ENCODE measurements at places on chromosomes 7 and 10. TPM values are rescaled to one million over a fixed set of nuclear protein-coding genes. Genes with fewer than 3 reads are reported as not detected.

DNA sequence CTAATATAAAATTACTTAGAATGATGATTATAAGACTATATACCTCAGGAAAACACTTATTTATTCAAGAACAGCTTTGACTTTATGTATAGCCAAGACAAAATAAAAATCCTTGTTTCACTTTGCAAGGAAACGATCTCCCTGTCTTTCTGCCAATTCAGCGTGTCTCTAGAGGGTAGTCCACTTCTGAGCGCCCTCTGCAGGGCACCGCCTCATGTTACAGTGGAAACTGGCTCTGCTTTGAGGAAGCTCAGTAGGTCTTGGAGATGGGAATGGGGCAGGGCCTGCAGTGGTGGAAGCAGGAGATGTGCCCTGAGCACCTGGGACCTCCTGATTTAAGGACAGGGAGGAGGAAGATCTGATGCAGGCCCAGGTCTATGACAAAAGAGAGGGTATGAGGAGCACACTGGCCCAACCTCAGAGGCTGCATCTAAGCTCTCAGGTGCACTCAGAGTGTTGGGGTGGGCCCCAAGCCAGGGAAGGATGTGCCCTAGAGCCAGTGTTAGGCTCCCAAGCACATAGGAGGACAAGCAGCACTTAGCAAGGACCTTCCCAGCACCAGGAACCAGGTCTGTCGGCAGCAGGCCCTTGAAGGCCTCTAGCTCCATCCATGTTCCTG, 481.0 kb downstream of the TNS3 start:
- H3K36me3 ChIP-seq, result no peaks in the 10 kb centered on the region
- H3K4me1 ChIP-seq, result no peaks in the 10 kb centered on the region
- peak; percentile 80 for DNase-seq
- no peak overlapping the region for H3K4me3 ChIP-seq
- no peak overlapping the region for H3K27ac ChIP-seq
- H3K27me3 ChIP-seq, result no peaks in the 10 kb centered on the region

GRCh38 chr10:28328346-28328745, 25.5 kb upstream of the MPP7 start:
- no peak overlapping the region for H3K4me3 ChIP-seq
- H3K36me3 ChIP-seq, result no peaks in the 10 kb centered on the region
- DNase-seq, result no peak
- no peak overlapping the region for H3K27ac ChIP-seq

DNA sequence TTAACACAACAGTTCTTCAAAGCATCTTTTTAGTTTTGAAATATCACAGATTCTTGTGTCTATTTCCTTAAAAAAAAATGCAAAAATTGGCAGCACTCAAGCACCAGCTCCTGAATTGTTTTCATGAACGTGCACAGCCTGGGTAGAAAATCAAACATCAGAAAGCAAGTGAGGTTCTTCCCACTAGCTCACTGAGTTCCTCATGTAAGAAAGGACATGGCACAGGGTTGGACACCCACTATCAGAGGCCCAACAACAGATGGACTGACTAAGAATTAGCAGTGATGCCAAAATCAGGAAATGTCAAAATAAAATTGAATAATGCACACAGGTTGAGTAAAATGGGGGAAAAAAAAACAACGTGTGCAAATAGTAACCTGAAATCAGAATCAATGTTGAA, 146.8 kb downstream of the PCLO start:
- H3K27ac ChIP-seq, result no peak overlapping the region
- no peaks in the 10 kb centered on the region for H3K27me3 ChIP-seq
- H3K4me1 ChIP-seq, result no peaks in the 10 kb centered on the region
- no peak overlapping the region for H3K4me3 ChIP-seq

DNA sequence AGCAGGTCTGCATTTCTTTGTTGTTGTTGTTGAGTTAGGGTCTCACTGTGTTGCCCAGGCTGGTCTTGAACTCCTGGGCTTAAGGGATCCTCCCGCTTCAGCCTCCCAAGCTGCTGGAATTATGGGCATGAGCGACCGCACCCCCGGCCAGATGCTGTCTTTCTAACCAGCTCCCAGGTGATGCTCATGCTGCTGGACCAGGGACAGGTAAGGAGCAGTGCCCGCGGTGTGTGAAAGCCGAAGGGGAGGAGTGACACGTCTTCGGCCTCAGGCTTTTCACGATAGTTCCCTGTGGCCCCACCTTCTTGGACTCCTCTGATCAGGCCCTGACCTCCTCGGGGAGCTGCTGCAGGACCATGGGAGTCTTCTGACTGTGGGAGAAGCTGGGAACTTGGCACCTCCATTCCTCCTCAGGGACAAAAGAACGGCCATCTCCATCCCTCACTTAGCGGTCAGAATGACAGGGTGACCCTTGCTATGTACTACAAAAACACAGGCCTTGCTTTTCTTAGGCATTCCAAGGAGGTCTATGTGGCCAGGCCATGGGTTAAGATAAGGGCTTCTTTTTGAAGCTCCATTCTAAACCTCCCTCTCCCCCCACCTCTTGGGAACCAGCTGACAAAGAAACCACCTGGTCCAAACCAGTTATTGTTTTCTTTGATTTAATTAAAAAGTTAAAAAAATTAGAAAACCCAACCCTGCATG, 5.5 kb downstream of the SFRP5 start:
- H3K4me1 ChIP-seq, result no peaks in the 10 kb centered on the region
- DNase-seq, result no peak
- H3K4me3 ChIP-seq, result no peak overlapping the region
- H3K27me3 ChIP-seq, result peaks cover 12% of the 10 kb centered on the region
- H3K36me3 ChIP-seq, result no peaks in the 10 kb centered on the region

GRCh38 chr7:136687693-136688322, 180.6 kb upstream of the CHRM2 start:
- no peak overlapping the region for H3K4me3 ChIP-seq
- H3K36me3 ChIP-seq, result no peaks in the 10 kb centered on the region
- H3K4me1 ChIP-seq, result no peaks in the 10 kb centered on the region
- H3K27ac ChIP-seq, result no peak overlapping the region
- no peak for DNase-seq

- no peak for DNase-seq
- H3K4me1 ChIP-seq, result no peaks in the 10 kb centered on the region
- H3K36me3 ChIP-seq, result no peaks in the 10 kb centered on the region
- no peaks in the 10 kb centered on the region for H3K27me3 ChIP-seq
- H3K27ac ChIP-seq, result no peak overlapping the region
- no peak overlapping the region for H3K4me3 ChIP-seq
Observed at GRCh38 chr10:11091517-11092102, 73.9 kb downstream of the CELF2 start.

- H3K27me3 ChIP-seq, result no peaks in the 10 kb centered on the region
- H3K4me3 ChIP-seq, result no peak overlapping the region
- H3K27ac ChIP-seq, result no peak overlapping the region
- H3K4me1 ChIP-seq, result no peaks in the 10 kb centered on the region
- H3K36me3 ChIP-seq, result no peaks in the 10 kb centered on the region
Observed at GRCh38 chr7:150311711-150312110, 11.4 kb upstream of the LRRC61 start.

- no peaks in the 10 kb centered on the region for H3K4me1 ChIP-seq
- no peaks in the 10 kb centered on the region for H3K36me3 ChIP-seq
- no peak overlapping the region for H3K4me3 ChIP-seq
- peaks cover 12% of the 10 kb centered on the region for H3K27me3 ChIP-seq
Observed at GRCh38 chr7:26061678-26062603, 90.1 kb upstream of the NFE2L3 start.

DNA sequence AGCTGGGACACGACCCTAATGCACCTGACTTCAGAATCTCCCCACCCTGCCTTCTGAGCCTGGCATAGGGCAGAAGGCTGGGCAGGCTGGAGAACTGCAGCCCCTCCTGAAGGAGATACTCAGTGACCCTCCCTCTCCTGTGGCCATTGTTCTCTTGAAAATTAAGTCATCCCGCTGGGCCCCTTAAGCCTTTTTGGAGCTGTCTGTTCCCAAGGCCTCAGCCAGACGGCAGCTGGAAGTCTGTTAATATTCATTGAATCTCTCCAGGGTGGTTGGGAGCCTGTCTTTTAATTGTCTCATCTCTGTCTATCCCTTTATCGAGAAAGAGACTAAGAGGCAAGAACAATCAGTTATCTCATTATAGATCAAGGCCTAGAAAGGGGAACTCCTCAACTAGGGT, 118.1 kb upstream of the PCBD1 start:
- H3K36me3 ChIP-seq, result no peaks in the 10 kb centered on the region
- no peaks in the 10 kb centered on the region for H3K4me1 ChIP-seq
- H3K4me3 ChIP-seq, result no peak overlapping the region
- H3K27ac ChIP-seq, result no peak overlapping the region
- peaks cover 6% of the 10 kb centered on the region for H3K27me3 ChIP-seq
- DNase-seq, result no peak

GRCh38 chr10:124636271-124636995, 107.7 kb downstream of the FAM53B start:
- no peak overlapping the region for H3K27ac ChIP-seq
- H3K36me3 ChIP-seq, result no peaks in the 10 kb centered on the region
- H3K27me3 ChIP-seq, result no peaks in the 10 kb centered on the region
- H3K4me3 ChIP-seq, result no peak overlapping the region
- no peak for DNase-seq

DNA sequence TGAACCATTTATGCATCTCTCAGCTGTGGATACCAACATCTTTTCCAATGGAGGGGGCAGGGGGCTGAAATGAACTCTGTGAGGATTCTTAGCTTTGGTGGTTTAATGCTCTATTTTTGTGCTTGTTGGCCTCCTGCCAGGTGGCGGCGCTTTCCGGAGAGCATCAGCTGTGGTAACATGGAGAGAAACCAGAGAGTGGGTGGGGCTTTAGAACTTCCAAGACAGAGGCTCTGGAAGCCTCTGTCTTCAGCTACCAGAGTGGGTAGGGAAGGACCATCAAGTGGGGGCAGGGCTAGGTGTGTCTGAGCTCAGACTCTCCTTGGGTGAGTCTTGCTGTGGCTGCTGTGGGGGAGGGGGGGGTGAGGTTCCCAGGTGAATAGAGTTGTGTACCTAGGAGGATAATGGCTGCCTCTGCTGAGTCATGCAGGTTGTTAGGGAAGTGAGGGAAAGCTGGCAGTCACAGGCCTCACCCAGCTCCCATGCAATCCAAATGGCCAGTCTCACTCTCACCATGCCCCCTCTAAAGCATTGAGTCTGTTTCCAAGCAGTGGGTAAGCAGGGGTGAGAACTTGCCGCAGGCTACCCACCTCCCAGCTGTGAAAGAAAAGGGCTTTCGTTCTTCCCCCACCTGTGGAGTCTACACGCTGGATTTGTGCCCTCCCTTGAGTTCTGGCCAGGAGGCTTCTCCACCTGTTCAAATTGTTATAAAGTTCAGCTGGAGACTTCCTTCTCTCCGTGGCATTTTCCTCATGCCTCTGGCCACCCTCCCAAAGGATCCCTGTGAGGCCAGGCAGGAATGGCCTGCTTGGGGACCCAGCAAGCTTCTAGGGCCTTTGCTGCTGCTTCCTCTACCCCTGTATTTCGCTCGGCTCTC, 527.0 kb downstream of the NEBL start:
- DNase-seq, result no peak
- H3K4me1 ChIP-seq, result no peaks in the 10 kb centered on the region
- H3K4me3 ChIP-seq, result no peak overlapping the region
- no peaks in the 10 kb centered on the region for H3K27me3 ChIP-seq
- H3K27ac ChIP-seq, result no peak overlapping the region

- no peaks in the 10 kb centered on the region for H3K27me3 ChIP-seq
- DNase-seq, result no peak
- H3K27ac ChIP-seq, result no peak overlapping the region
- peaks cover 3% of the 10 kb centered on the region for H3K4me1 ChIP-seq
- H3K4me3 ChIP-seq, result no peak overlapping the region
Observed at GRCh38 chr7:886626-887487, 10.5 kb downstream of the GET4 start.

GRCh38 chr7:102291916-102292267, 5.2 kb downstream of the SH2B2 start:
- H3K4me1 ChIP-seq, result peaks cover 6% of the 10 kb centered on the region
- no peak overlapping the region for H3K4me3 ChIP-seq
- H3K27me3 ChIP-seq, result no peaks in the 10 kb centered on the region
- H3K27ac ChIP-seq, result no peak overlapping the region
- no peaks in the 10 kb centered on the region for H3K36me3 ChIP-seq

- H3K4me3 ChIP-seq, result no peak overlapping the region
- H3K36me3 ChIP-seq, result no peaks in the 10 kb centered on the region
- no peak overlapping the region for H3K27ac ChIP-seq
- peaks cover 17% of the 10 kb centered on the region for H3K27me3 ChIP-seq
- H3K4me1 ChIP-seq, result no peaks in the 10 kb centered on the region
Observed at GRCh38 chr7:1345796-1346755, 113.2 kb downstream of the MICALL2 start.

GRCh38 chr7:13989126-13989948, at the start of gene ETV1:
Gene ETV1 (minus strand): TSS chr7:13989666. CDS start chr7:13989052, 614 bp downstream.
- H3K4me3 ChIP-seq, result peak within 1 kb of the TSS; percentile 62
- DNase-seq, result peak; percentile 78
- H3K27ac ChIP-seq, result peak within 1 kb of the TSS; percentile 87
- no peaks in the 10 kb centered on the region for H3K36me3 ChIP-seq
- no peaks in the 10 kb centered on the region for H3K4me1 ChIP-seq

DNA sequence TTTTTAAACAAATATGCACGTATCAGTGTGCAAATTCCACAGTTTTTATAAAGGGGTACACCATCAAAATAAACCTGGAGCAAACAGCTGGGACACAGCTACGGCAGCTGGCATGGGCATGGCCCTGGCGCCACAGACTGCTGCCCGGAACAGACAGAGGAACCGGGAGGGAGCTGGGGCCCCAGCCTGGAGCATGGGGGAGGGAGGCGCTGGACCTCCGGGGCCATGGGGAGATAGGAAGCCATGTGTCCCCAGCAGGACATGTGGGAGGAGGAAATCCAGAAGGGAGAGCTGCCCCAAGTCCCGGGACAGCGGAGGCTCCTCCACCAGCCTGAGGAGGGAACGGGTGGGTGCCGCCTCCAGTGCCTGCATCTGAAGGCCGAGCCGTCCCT, 180.1 kb downstream of the MAD1L1 start:
- DNase-seq, result no peak
- peaks cover 7% of the 10 kb centered on the region for H3K36me3 ChIP-seq
- no peaks in the 10 kb centered on the region for H3K27me3 ChIP-seq
- no peak overlapping the region for H3K4me3 ChIP-seq
- no peaks in the 10 kb centered on the region for H3K4me1 ChIP-seq

GRCh38 chr7:50793947-50794570, 11.4 kb upstream of the GRB10 start:
- H3K27me3 ChIP-seq, result no peaks in the 10 kb centered on the region
- H3K4me3 ChIP-seq, result peak overlapping the region; percentile 64
- peaks cover 20% of the 10 kb centered on the region for H3K4me1 ChIP-seq
- DNase-seq, result no peak
- H3K27ac ChIP-seq, result peak overlapping the region; percentile 64

- peak; percentile 40 for DNase-seq
- H3K36me3 ChIP-seq, result peaks cover 13% of the 10 kb centered on the region
- no peaks in the 10 kb centered on the region for H3K4me1 ChIP-seq
- no peak overlapping the region for H3K27ac ChIP-seq
- H3K27me3 ChIP-seq, result no peaks in the 10 kb centered on the region
Observed at GRCh38 chr10:125071008-125071407, 89.4 kb downstream of the CTBP2 start.

Gene BMPER
- total RNA-seq, result 10.0 TPM

Gene NRAP
- 0.06 TPM for total RNA-seq

Gene ZNF425
- 1.4 TPM for total RNA-seq

Gene CDC14C
- not detected for total RNA-seq

Gene AGR2
- 66.3 TPM for total RNA-seq

Gene WIPF3
- total RNA-seq, result 0.67 TPM

Gene TRIM50
- total RNA-seq, result 0.20 TPM

Gene CTAGE6
- 0.52 TPM for total RNA-seq

Gene NEUROG3
- total RNA-seq, result not detected

Gene CALY
- total RNA-seq, result not detected

Gene AASS
- total RNA-seq, result 35.6 TPM

Measured in upper lobe of right lung (tissue), 1 donor.